ENCODE measurements at places on chromosomes 6 and 20.
A peak's percentile ranks its signal among the peaks of the same experiment; 100 is the strongest.

- DNase-seq = no peak
Measured at GRCh38 chr20:48440916-48441315, 386.9 kb downstream of the PREX1 start.

DNA sequence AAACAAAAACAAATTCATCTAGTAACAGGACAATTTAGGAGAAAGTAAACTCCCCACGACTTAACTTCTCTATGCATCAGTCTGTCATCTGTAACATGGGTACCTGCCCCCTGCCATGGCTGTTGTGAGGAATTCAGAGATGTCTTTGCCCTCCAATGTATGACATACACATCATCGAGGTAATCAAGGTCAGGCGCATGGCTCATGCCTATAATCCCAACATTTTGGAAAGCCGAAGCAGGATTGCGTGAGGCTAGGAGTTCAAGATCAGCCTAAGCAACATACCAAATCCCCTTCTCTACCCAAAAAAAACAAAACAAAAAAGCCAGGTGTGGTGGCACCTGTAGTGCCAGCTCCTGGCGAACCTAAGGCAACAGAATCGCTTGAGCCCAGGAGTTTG is 9.0 kb downstream of the EEF1A1 start:
- peak; percentile 33 for DNase-seq

- DNase-seq = no peak
Measured at GRCh38 chr20:44959082-44959637, 1.0 kb downstream of the TOMM34 start.

- no peak for DNase-seq
Measured at GRCh38 chr6:84434550-84434949, 207.1 kb upstream of the CEP162 start.

- DNase-seq = no peak
Measured at GRCh38 chr6:71292001-71292400, 3.4 kb downstream of the OGFRL1 start.

- DNase-seq = no peak
Measured at GRCh38 chr6:80991316-80991715, 761.2 kb downstream of the TENT5A start.

GRCh38 chr6:104653781-104654180 is 205.9 kb downstream of the HACE1 start:
- DNase-seq = no peak

- DNase-seq = no peak
Measured at GRCh38 chr6:83505356-83505755, 7.0 kb upstream of the PRSS35 start.

DNA sequence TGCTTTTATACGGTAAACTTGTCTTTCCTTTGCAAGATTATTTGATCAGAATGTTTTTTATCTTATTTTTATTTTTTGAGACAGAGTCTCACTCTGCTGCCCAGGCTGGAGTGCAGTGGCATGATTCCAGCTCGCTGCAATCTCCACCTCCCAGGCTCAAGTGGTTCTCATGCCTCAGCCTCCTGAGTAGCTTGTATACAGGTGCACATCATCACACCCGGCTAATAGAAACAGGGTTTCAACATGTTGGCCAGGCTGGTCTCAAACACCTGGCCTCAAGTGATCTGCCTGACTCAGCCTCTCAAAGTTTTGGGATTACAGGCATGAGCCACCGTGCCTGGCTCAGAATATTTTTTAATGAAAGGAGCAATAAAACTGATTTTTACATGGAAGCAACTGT is 8.9 kb upstream of the LPIN3 start:
- no peak for DNase-seq

- DNase-seq = no peak
Measured at GRCh38 chr6:158572653-158573541, 13.0 kb downstream of the TMEM181 start.

DNA sequence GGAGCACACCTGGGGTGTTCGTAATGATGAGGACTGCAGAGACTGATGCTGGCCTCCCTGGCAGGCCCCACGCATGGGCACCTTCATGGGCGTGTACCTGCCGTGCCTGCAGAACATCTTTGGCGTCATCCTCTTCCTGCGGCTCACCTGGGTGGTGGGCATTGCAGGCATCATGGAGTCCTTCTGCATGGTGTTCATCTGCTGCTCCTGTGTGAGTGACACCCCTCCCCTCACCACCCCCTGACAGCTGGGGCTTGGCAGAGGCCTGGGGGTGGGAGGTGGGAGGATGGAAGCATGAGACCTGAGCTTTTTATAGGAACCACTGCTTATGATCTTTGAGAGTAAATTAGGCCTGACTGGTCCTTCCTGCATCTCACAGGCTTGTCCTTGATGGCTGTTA is 6.7 kb downstream of the SLC12A5 start:
- DNase-seq = no peak

GRCh38 chr6:154466139-154466538 is 44.3 kb downstream of the CNKSR3 start:
- no peak for DNase-seq

GRCh38 chr6:39357998-39358686 is 35.6 kb upstream of the KCNK16 start:
- DNase-seq = no peak

Data from CD4-positive, alpha-beta T cell treated with Interleukin-17A for 1 hour (primary cell).